Fibroblast of skin of back (primary cell): ENCODE measurements at places on chromosomes 5 and 9.

DNA sequence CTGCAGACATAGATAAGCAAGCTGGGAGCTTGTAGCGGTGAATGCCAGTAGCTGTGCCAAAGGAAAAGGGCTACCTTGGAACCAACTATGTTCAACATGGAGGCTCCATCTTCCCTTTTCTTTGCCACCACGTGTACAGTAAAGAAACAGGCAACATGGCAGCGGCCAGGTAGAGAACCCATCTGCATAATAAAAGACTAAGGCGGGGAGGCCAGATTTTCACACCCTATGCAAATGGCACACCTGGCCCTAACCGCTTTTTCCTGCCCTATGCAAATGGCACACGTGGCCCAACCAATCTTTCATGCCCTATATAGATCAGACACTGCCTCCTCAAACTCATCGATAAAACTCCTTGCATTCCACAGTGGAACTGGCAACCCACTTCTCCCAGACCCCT, 477.5 kb upstream of the EDIL3 start:
- no peak for DNase-seq

- no peak for DNase-seq
These were observed 1258.0 kb upstream of the CDH9 start for GRCh38 chr5:28296254-28297013.

DNA sequence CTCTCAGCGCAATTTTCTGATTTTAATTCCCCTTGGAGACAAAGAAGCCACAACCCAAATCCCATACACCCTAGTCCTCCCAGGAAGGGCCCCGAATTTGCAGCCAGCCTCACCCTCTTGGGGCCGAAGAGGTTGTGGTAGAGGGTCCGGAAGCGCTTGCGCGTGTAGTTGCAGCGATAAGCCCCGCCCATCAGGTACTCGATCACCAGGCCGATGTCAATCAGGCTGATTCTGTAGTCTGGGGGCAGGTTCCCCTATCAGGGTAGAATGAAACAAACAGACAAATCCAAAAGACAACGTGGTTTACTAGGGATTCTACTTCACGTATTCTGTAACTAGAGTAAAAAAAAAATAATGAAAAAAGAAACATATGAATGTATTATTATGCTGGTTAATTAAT, 210.6 kb upstream of the KLF9 start:
- no peak for DNase-seq

- DNase-seq = no peak
These were observed 1.8 kb downstream of the TRIM7 start for GRCh38 chr5:181203093-181203711.

GRCh38 chr9:109118808-109119438, 824 bp downstream of the TMEM245 start:
- peak; percentile 29 for DNase-seq

DNA sequence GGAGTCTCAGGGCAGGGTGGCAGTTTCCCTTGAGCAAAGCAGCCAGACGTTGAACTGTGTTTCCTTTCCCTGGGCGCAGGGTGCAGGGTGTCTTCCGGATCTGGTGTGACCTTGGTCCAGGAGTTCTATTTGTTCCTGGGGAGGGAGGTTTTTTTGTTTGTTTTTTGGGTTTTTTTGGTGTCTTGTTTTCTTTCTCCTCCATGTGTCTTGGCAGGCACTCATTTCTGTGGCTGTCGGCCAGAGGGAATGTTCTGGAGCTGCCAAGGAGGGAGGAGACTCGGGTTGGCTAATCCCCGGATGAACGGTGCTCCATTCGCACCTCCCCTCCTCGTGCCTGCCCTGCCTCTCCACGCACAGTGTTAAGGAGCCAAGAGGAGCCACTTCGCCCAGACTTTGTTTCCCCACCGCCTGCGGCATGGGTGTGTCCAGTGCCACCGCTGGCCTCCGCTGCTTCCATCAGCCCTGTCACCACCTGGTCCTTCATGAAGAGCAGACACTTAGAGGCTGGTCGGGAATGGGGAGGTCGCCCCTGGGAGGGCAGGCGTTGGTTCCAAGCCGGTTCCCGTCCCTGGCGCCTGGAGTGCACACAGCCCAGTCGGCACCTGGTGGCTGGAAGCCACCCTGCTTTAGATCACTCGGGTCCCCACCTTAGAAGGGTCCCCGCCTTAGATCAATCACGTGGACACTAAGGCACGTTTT, 3.5 kb upstream of the PHYHD1 start:
- peak; percentile 52 for DNase-seq

- no peak for DNase-seq
These were observed 21.1 kb downstream of the PDE8B start for GRCh38 chr5:77231471-77232138.

- DNase-seq = no peak
These were observed 148.5 kb downstream of the COL23A1 start for GRCh38 chr5:178441486-178442270.

DNA sequence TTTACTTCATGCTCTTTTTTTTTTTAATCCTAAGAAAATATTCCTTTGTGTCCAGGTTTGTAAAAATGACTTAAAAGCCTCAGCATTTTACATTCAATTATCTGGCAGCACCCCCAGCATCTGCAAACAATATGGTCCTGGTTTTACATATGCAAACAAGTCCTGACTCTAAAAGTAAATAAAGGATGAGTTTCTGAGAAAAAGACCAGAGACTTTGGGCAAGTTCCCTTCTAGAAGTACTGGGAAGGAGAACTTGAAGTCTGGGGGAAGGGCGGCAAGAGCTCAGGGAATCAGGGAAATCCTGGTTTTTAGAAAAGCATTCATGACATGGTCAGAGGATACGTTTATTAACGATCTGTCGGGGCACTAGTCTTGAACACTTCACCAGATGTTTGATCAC, 25.8 kb downstream of the COL23A1 start:
- no peak for DNase-seq

- DNase-seq = no peak
These were observed 252.3 kb downstream of the IZUMO3 start for GRCh38 chr9:24293386-24293785.

DNA sequence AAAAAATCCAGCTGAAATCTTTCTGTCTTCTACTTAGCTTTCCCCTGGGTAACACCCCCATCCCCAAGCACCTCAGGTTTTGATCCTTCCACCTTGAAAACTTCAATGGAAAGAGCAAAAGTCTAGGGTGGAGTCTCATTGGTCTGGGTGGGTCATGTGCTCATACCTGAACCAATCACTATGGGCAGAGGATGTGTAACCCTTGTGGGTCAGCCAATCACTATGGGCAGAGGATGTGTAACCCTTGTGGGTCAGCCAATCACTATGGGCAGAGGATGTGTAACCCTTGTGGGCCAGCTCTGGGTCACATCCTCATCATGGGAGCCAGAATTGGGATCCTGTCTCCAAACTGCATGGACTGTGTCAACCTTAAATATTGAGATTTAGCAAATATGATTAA, 18.5 kb downstream of the NAIF1 start:
- DNase-seq = no peak

- peak; percentile 19 for DNase-seq
These were observed 25.5 kb downstream of the CWC27 start for GRCh38 chr5:64794053-64794770.

GRCh38 chr9:37963936-37964739, 60.2 kb upstream of the SLC25A51 start:
- DNase-seq = peak; percentile 97

GRCh38 chr5:92713335-92713743, 867.7 kb downstream of the NR2F1-AS1 start:
- no peak for DNase-seq

DNA sequence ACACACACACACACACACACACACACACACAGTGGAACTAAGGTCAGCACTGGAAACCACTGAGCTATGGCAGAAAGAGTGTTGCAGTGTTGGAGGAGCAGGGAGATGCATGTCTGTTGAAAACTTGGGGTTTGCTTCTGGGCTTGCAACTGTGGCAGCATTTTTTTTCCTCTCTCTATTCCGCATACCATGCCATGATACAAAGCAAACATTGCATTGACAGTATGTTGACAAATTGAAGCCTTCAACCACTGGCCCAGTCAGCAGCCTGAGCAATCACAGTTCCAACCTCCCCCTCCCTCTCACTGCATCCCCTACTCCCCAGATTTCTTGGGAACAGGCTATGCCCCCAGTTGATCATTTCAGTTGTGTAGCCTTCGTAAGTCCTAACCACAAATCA, 478.1 kb upstream of the WWC1 start:
- DNase-seq = no peak
